ENCODE measurements at places on chromosomes 6 and 20. TPM values are rescaled to one million over a fixed set of nuclear protein-coding genes. Genes with fewer than 3 reads are reported as not detected.
A peak's percentile ranks its signal among the peaks of the same experiment; 100 is the strongest.

GRCh38 chr6:36104836-36105235 is 25.5 kb upstream of the MAPK13 start:
- DNase-seq, result peak; percentile 51

GRCh38 chr20:47612670-47613069 is 111.0 kb downstream of the NCOA3 start:
- no peak for DNase-seq

The DYNLT2 gene
- polyA plus RNA-seq, result 6.1 TPM

DNA sequence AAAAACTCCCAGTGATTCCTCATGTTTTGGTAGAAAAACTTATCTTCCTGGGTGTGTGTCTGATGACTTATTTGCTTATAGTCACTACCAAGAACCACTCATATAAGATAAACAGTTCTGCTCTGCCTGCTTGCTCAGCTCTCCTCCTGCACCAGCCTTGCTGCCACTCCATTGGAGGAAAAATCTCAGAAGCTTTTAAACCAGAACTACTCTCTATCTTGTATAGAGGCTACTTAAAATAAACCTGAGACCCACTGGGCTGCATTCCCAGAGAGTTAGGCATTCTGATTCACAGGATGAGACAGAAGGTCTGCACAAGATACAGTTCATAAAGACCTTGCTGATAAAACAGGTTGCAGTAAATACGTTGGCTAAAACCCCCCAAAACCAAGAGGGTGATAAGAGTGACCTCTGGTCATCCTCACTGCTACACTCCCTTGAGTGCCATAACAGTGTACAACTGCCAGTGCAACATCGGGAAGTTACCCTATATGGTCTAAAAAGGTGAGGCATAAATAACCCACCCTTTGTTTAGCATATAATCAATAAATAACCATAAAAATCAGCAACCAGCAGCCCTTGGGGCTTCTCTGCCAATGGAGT is 728.3 kb downstream of the EPHA7 start:
- DNase-seq, result no peak

The FOXC1 gene
- 1.3 TPM for polyA plus RNA-seq

DNA sequence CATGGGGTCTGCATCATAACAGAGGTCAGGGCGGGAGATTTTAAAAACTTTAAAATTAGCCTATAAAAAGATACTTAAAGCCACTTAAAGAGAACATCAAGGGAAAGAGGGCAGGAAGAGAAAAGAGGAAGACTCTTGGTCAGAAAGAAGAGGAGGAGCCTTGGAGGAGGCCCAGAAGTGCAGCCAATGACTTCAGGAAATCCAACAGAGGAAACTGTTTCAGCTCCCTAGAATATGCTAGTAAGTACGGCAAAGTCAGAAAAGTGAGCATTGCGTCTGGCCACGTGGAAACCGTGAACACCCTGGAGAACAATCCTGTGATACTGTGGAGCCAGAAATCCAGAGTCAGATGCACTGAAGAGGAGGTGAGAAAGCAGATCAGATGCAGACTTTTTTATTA is 22.5 kb upstream of the NHSL1 start:
- no peak for DNase-seq

GRCh38 chr6:156880913-156881312 is 103.7 kb downstream of the ARID1B start:
- DNase-seq, result no peak

GRCh38 chr6:33211666-33212422 is 3.5 kb downstream of the RING1 start:
- no peak for DNase-seq

GRCh38 chr6:144036064-144036834 is 28.2 kb upstream of the PLAGL1 start:
- peak; percentile 61 for DNase-seq

The PRPH2 gene
- polyA plus RNA-seq, result 5.6 TPM

DNA sequence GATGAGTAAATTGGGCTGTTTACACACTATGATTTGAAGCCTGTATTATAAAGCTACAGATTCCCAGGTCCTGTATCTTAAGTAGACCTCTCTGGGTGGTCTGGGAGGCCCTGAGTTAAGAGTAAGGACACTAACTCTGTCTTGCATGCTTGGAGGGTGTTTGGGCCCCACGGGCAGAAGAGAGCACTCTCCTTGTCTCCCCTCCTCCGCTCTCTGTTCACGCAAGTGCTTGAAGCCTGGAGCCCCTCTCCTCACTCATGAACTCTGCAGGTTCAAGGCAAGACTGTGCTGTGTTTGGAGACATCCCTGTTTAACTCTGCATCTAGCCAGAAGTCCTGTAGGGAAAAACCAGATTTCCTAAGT is 154.0 kb downstream of the ZDHHC14 start:
- DNase-seq, result no peak

The SLPI gene
- polyA plus RNA-seq, result 4.7 TPM

The FNDC1 gene
- 7.6 TPM for polyA plus RNA-seq
